ENCODE measurements at places on chromosomes 2 and 18.

DNA sequence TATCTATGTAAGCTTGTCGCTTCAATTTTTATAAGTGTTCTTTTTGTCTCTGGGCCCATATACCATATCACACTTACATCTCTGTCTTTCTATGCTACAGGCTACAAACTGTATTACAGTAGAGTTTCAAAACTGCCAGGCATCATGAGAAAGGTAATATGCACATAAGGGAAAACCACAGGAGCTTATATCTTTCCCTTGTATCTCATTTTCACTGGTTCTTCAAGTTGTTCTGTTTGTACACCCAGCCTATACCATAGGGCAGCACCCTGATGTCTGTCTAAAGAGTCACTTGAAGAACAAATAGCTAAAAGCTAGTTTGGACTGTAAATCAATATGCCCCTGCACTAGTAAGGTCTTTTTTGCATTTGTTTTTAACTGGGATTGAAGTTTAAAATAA, 366.7 kb downstream of the FIGN start:
- no peak for DNase-seq

- no peak for DNase-seq
Measured at GRCh38 chr18:5317186-5317585, 21.7 kb upstream of the ZBTB14 start.

DNA sequence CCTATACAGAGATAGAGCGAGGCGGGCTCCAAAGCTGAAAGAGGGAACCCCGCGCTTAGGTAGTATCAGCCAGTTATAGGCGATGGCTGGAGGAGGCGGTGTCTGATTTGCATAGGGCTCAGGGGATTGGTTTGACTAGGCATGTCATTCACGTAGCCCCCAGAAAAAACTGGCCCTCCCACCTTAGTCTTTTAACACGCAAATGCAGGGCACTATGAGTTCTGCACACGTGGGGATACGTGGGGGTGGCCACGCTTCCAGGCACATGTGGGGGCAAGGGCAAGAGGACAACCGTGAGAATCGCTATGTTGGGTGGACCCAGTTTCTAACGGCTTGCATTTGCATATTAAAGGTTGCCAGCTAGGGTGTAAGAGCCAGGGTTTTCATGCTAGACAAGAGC, 56.7 kb upstream of the MSTN start:
- DNase-seq, result no peak

DNA sequence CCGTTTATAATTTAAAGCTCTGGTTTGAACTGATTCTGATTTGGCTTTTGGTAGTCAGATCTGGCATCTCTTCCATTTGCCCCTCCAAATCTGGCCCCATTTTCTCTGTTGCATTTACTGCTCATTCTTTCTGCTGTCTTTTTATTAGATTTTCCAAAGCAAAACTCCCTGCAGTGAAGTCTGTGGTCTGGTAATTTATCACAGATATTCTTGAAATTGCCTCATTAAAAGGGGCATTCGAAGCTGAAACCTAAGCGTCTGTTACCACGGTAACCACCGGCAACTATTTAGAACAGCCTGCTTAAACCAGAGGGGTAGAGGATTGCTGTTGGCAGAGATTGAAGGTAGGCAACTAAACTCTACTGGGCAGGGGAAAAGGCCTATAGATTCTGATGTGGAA, 111.5 kb upstream of the UPP2 start:
- DNase-seq, result no peak

- no peak for DNase-seq
Measured at GRCh38 chr2:38016219-38016618, 59.7 kb downstream of the CYP1B1 start.

GRCh38 chr2:216842636-216843035, 17.2 kb downstream of the TNP1 start:
- DNase-seq, result no peak

GRCh38 chr18:923144-923866, 18.6 kb downstream of the ADCYAP1 start:
- no peak for DNase-seq

GRCh38 chr2:10890706-10891270, 20.9 kb upstream of the KCNF1 start:
- no peak for DNase-seq

DNA sequence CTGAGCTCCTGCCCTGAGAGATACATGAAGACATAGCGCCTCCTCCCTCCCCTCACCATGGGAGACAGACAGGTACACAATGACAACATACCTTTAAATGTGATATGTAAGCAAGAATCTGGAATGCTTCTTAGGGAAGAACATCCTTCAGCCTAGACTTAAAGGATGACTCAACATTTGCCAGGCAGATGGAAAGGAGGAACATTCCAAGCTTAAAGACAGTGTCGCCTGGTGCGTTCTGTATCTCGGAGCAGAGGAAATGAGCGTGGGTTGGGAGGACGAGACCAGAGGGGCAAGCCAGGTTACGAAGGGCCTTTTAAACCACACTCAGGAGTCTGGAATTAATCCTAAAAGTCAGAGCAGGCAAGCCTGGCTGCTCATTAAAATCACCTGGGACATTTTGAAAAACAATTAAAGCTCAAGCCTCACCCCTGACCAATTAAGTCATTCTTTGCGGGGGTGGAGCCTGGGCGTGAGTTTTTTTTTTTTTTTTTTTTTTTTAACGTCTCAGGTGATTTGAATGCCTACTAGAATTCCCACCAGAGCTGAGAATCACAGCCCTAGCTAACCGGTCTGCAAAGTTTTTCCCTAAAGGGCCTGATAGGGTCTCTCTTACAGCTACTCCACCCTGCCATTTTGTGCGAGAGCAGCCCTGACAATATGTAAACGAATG, 131.2 kb upstream of the SEC11C start:
- no peak for DNase-seq

DNA sequence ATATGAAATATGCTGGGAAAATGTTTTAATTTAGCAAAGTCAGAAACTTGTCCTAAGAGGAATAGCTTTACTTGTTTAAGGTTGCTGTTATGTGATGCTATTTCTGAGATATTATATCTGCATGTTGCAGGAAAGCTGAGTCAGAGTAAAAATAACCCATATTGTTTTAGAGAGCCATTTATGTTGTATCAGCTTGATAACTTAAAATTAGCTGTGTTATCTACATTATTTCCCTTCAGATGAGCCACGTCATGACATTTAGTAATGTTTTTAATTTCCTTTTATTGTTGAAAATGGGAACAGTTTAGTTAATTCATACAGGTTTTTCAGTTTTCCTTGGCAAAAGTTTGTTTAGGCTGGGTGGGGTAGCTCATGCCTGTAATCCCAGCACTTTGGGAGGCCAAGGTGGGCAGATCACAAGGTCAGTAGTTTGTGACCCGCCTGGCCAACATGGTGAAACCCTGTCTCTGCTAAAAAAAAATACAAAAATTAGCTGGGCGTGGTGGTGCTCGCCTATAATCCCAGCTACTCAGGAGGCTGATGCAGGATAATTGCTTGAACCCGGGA, 55.8 kb downstream of the TTC27 start:
- DNase-seq, result no peak

DNA sequence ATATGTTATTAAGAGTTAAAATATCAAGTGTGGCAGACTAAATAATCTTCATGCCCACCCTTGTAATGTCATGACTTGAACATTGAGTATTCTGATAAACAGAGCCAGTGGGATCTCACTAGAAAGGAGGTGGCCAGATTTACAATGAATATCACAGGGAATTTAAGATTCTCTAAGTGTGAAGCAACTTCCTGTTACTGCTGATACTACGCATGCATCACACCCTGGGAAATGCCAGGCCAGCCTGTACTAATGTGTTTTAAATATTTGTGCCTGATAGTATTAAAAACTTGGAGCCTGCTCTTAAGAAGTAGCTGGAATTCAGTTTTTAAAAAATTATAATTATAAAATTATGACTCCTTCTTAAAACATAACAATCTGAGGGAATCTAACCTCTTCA, 148.3 kb downstream of the LAMA3 start:
- DNase-seq, result no peak

DNA sequence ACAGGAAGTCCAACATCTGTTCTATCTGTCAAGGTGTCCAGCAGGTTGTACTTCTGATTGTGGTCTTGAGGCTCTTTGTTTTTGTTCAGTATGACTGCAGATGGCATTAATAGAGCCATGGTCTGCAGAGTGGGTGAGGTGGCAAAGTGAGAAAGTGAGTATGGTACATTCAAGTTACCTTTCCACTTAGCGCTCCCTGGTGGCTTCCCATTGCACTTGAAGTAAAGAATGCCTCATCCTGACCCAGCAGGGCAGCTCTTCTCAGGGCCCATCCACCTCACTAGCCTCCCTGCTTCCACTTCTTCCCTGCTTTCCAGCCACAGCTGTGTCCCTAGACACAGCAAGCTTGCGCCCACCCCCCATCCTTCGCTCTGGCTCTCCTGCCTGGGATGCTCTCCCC, 148.0 kb upstream of the ALPP start:
- DNase-seq, result no peak

GRCh38 chr18:8376113-8376512, 233.1 kb upstream of the RAB12 start:
- no peak for DNase-seq

- DNase-seq, result no peak
Measured at GRCh38 chr2:216635171-216635570, 2.0 kb downstream of the IGFBP2 start.
